ENCODE measurements at places on chromosomes 6 and 20.

DNA sequence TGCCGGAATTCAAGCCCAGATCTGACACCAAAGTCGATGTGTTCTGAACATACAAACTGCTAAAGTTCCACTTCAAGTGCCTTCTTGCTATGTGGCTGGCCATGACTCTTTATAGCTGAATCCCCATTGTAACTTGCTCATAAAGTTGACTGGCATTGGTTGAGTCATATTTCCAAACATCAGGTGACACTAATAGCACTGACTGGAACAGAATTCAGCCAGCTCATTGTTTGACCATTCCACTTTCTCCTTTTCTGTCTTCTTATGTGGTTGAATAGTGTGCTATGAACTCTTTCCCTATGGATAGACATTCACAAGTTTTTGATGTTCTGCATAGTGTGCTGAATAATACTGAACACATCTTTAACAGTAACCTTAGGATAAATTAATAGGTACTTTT, 266.2 kb upstream of the ZFP64 start:
- no peaks in the 10 kb centered on the region for H3K36me3 ChIP-seq
- no peak overlapping the region for H3K27ac ChIP-seq
- no peaks in the 10 kb centered on the region for H3K4me1 ChIP-seq
- no peak overlapping the region for H3K4me3 ChIP-seq

DNA sequence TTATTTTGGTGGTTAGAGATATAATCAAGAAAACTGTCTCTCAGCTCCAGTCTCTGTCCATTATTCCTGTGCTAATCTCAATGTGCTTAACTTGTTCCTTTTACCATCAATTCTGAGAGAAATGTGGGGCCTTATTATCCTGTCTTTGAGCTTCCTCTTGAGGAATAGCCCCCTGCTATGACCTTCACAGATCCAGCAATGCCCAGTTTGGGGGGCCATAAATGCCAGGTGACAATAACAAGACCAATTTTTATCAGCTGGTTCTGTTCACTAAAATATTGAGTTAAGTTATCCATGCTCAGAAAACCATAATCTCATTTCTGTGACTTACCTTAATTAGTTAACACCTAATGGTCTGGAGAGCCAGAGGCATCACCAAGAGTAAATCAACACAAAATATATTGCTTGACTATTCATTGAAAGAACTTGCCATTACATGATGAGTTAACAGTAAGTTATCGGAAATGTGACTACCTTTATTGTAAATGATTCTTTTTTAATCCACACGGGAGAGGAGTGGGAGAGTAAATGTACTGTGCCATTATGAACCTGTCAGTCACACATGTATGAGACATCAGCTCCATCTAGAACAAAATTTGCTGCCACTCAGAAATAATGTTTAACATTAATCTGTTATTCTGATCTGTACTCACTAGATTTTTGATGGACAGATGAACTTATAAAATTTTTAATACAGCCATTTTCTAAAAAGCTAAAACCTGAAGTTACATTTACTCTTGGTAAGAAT, 149.7 kb downstream of the ID4 start:
- no peak for DNase-seq
- no peak overlapping the region for H3K4me3 ChIP-seq
- H3K36me3 ChIP-seq: no peaks in the 10 kb centered on the region
- H3K4me1 ChIP-seq: no peaks in the 10 kb centered on the region
- H3K27me3 ChIP-seq: no peaks in the 10 kb centered on the region

DNA sequence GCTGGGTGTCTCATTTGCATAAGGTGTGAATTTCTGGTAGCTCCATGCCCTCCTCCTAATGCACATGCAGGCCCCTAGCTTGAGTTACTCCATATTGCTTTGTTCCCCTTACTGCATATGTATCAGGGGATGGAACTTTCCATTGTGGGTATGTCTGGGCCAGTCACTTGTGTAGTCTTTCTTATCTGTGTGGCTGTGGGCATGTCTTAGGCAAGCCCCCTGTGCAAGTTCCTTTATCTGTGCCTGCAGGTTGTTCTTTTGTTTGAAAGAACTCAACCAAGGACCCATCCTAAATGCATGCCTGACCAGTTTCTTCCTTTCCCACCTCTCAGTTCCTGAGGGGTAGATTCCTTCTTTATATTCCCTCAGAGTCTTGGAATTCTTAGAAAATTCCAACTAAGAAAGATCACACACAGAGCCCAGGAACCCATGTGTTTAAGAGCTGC, 23.6 kb downstream of the MBOAT1 start:
- H3K4me3 ChIP-seq: no peak overlapping the region
- H3K27ac ChIP-seq: no peak overlapping the region
- H3K36me3 ChIP-seq: no peaks in the 10 kb centered on the region
- H3K4me1 ChIP-seq: no peaks in the 10 kb centered on the region

GRCh38 chr20:7500231-7500663, 440.0 kb downstream of the HAO1 start:
- no peaks in the 10 kb centered on the region for H3K36me3 ChIP-seq
- H3K27ac ChIP-seq: no peak overlapping the region
- H3K4me3 ChIP-seq: no peak overlapping the region

DNA sequence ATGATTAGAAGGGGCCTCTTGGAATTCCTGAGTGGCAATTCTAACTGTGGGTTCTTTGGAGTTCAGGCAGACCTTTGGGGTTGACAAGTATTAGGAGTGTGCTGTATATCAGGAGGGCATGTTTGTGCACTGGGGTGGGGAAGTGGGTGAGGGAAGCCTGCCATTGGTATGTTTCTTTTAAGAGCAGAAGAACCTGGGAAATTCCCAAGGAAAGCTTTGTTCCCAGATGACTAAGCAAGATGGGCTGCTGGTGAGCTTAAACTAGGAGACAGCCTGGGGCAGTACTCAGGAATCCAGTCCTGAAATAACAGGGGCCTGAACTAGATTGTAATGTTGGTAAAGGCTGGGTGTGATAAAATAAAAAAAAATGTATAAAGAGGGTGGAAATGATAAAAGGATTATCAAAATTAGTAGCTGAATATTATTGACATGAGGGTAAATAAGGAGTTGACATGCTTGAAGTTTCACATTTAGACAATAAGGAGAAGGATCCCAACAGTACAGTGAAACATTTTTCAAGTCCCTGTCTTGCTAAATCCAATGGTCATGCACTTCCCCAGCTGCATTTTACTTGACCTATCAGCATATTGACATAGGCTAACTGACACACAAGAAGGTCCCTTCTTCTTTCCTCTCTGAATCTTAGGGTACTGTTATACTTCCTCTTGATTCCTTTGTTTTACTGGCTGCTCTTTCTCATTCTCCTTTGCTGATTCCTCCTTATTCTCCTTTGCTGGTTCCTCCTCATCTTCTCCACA, 18.4 kb upstream of the IFNGR1 start:
- H3K27me3 ChIP-seq: no peaks in the 10 kb centered on the region
- no peak for DNase-seq
- no peaks in the 10 kb centered on the region for H3K36me3 ChIP-seq
- H3K27ac ChIP-seq: no peak overlapping the region
- no peak overlapping the region for H3K4me3 ChIP-seq
- H3K4me1 ChIP-seq: peaks cover 21% of the 10 kb centered on the region

DNA sequence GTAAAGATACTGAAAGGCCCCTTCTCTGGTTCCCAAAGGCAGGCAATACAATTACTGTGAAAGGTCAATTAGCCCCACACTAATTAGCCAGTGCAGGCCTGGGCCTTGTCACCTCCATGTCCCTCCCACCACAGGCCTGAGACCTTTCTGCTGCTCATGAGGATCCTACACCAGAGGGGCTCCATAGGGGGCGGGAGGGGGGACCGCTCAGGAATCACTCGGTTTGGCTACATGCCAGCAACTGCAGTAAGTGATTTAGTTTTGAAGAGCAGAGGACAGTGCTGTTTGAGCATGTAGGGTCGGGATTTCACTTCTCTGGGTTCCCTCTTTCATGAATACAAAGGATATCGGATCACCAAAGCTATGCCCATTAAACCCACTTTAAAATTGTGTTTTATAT, 455.6 kb downstream of the PRKN start:
- no peak for DNase-seq
- no peak overlapping the region for H3K27ac ChIP-seq
- H3K4me1 ChIP-seq: no peaks in the 10 kb centered on the region
- H3K27me3 ChIP-seq: no peaks in the 10 kb centered on the region
- H3K36me3 ChIP-seq: no peaks in the 10 kb centered on the region

GRCh38 chr6:168091381-168092264, 12.6 kb upstream of the FRMD1 start:
- H3K27me3 ChIP-seq: no peaks in the 10 kb centered on the region
- no peak overlapping the region for H3K4me3 ChIP-seq
- H3K36me3 ChIP-seq: no peaks in the 10 kb centered on the region
- H3K4me1 ChIP-seq: no peaks in the 10 kb centered on the region
- no peak for DNase-seq

GRCh38 chr20:59632541-59633113, 28.3 kb downstream of the PHACTR3 start:
- no peak overlapping the region for H3K4me3 ChIP-seq
- no peaks in the 10 kb centered on the region for H3K27me3 ChIP-seq
- DNase-seq: no peak
- H3K36me3 ChIP-seq: no peaks in the 10 kb centered on the region
- H3K4me1 ChIP-seq: no peaks in the 10 kb centered on the region
- no peak overlapping the region for H3K27ac ChIP-seq

GRCh38 chr6:110864824-110865223, 9.8 kb upstream of the AMD1 start:
- H3K27me3 ChIP-seq: no peaks in the 10 kb centered on the region
- no peaks in the 10 kb centered on the region for H3K36me3 ChIP-seq
- H3K27ac ChIP-seq: no peak overlapping the region
- no peaks in the 10 kb centered on the region for H3K4me1 ChIP-seq

DNA sequence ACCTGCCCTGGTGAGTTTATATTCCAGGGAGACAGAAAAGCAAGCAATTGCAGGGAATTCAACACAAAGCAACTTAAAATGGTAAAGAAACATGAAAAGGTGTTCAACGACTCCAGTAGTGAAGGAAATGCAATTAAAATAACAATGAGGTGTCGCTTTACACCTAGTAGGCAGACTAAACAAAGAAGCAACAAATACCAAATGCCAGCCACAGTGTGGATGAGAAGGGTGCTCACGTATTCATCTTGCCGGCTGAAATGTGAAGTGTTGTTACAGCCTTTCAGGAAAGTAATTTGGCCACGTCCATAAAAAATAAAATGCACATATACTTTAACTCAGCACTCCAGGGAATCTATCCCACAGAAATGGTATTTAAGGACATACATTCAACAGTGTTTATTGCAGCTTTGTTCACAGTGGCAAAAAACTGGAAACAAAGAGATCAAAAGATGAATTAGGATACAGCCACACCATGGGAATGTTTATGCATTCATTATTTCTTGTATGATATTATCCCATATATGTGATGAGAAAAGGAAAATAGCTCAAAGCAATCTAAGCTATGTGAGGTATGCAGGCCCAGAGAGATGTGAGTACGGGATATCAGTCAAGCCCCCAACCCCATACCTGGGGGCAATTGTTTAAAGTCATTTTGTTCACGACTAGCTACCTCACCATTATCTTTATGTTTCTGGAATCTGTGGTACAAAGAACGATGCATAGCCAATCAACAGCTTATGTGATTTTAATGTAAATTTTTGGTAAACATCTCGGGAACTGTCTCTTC, 266.0 kb upstream of the SOX4 start:
- H3K4me1 ChIP-seq: no peaks in the 10 kb centered on the region
- H3K4me3 ChIP-seq: no peak overlapping the region
- H3K36me3 ChIP-seq: no peaks in the 10 kb centered on the region

GRCh38 chr6:35343092-35343834, 905 bp downstream of the PPARD start:
- H3K27ac ChIP-seq: peak overlapping the region; percentile 88
- H3K27me3 ChIP-seq: no peaks in the 10 kb centered on the region
- DNase-seq: no peak
- H3K36me3 ChIP-seq: no peaks in the 10 kb centered on the region
- peak overlapping the region; percentile 87 for H3K4me3 ChIP-seq

- no peaks in the 10 kb centered on the region for H3K27me3 ChIP-seq
- H3K4me3 ChIP-seq: no peak overlapping the region
- H3K36me3 ChIP-seq: peaks cover 80% of the 10 kb centered on the region
- H3K27ac ChIP-seq: no peak overlapping the region
- no peaks in the 10 kb centered on the region for H3K4me1 ChIP-seq
- DNase-seq: no peak
These were observed 14.0 kb downstream of the MRPS18A start for GRCh38 chr6:43673444-43674084.

DNA sequence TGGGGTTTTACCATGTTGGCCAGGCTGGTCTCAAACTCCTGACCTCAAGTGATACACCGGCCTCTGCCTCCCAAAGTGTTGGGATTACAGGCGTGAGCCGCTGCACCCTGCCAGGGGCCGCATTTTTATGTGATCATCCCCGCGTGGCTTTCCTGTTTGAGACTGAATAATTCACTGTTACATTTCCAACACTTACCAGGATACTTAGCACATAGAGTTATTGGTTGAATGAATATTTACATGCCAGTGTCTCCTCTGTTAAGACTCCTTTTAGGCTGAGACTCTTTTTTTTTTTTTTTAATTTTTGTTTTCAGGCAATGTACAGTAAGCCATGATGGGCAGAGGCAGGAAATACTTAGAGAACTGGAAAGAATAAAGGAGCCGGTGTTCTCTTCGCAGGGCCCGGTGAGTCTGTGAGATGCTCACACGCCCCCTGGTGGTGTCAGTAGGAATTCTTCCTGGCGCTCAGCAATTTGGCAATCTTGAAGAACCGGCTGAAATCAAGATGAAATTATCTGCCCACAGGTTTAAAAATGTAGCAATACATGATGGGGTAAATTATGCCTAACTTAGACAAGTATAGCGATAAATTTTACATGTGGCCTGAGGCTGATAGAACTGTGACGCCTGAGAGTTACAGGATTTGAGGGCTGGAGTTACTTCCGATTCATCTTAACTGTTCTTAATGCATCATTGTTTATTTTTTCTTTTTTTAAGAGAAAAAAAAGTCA, 7.6 kb upstream of the RNF114 start:
- no peaks in the 10 kb centered on the region for H3K27me3 ChIP-seq
- H3K4me1 ChIP-seq: no peaks in the 10 kb centered on the region
- H3K4me3 ChIP-seq: no peak overlapping the region
- H3K36me3 ChIP-seq: no peaks in the 10 kb centered on the region
- H3K27ac ChIP-seq: no peak overlapping the region

- H3K4me1 ChIP-seq: no peaks in the 10 kb centered on the region
- no peak for DNase-seq
These were observed 4.7 kb upstream of the GJA1 start for GRCh38 chr6:121430514-121431460.

- no peak for DNase-seq
- no peaks in the 10 kb centered on the region for H3K36me3 ChIP-seq
- H3K4me1 ChIP-seq: no peaks in the 10 kb centered on the region
- H3K27ac ChIP-seq: no peak overlapping the region
- H3K27me3 ChIP-seq: no peaks in the 10 kb centered on the region
- H3K4me3 ChIP-seq: no peak overlapping the region
These were observed 243.8 kb upstream of the PMEPA1 start for GRCh38 chr20:57953638-57954037.

GRCh38 chr6:7236306-7237209, 76.4 kb downstream of the SSR1 start:
- no peak for DNase-seq
- no peaks in the 10 kb centered on the region for H3K27me3 ChIP-seq
- H3K36me3 ChIP-seq: peaks cover 44% of the 10 kb centered on the region
- H3K4me3 ChIP-seq: no peak overlapping the region
- no peaks in the 10 kb centered on the region for H3K4me1 ChIP-seq
- no peak overlapping the region for H3K27ac ChIP-seq

GRCh38 chr6:8900056-8900455, 464.7 kb upstream of the SLC35B3 start:
- no peaks in the 10 kb centered on the region for H3K4me1 ChIP-seq
- H3K27me3 ChIP-seq: no peaks in the 10 kb centered on the region
- no peak overlapping the region for H3K27ac ChIP-seq
- no peak for DNase-seq

Data from effector memory CD4-positive, alpha-beta T cell (primary cell).